NCI-H748 treated with DMSO at 0.1 percent for 48 hours (cell line): ENCODE measurements at places on chromosomes 2 and 18.

- peak; percentile 96 for DNase-seq
Observed at GRCh38 chr2:6986301-6986911, 69.2 kb downstream of the RNF144A start.

GRCh38 chr2:65464604-65465003, 32.2 kb upstream of the SPRED2 start:
- no peak for DNase-seq

DNA sequence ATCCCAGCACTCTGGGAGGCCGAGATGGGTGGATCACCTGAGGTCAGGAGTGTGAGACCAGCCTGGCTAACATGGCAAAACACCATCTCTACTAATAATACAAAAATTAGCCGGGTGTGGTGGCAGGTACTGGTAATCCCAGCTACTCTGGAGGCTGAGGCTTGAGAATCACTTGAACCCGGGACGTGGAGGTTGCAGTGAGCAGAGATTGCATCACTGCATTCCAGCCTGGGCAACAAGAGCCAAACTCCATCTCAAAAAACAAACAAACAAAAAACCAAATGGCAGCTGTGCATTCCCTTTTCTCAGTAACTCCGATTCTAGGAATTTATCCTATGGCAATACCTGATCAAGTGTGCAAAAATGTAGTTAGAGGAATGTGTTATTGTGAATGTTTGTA, 4.7 kb upstream of the GRHL1 start:
- no peak for DNase-seq

GRCh38 chr2:123993728-123994323, 31.3 kb upstream of the CNTNAP5 start:
- DNase-seq, result no peak

GRCh38 chr18:50832754-50833153, 12.9 kb upstream of the MRO start:
- no peak for DNase-seq

DNA sequence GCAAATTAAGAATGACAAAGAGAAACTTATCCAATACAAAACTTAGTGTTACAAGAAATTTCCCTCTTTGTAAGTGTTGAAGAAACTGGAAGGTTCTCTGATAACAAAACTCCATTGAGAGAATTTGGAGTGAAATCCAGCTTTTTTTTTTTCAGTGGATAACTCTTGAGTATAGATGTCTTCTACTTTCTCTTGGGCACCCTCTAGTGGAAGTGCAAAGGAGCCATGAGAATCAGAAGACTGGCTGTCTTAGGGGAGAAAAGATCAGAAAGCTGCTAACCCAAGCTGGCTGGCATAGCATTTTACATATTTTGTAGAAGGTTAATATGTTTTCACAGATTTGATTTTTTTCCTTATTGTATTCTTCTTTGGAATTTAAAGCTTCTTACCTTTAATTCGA, 138.8 kb upstream of the SATB2 start:
- DNase-seq, result no peak

DNA sequence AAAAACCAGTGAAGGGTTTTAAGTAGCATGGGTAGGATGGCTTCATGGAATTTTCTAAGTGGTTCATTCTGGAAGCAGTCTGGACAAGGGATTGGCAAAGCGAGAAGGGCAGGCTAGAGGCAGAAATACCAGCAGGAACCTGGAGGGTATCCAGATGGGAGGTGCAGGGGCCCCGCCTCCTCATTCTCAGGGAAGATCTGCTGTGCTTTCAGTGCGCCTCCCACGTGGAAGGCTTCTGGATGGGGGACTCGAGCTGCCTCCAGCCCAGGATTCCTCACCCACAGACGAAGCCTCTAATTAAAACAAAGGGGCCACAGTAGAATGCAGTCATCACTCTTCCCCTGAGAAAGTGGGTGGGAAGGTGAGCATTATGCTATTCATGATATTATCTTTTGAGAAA, 79.8 kb downstream of the VSNL1 start:
- DNase-seq, result no peak

DNA sequence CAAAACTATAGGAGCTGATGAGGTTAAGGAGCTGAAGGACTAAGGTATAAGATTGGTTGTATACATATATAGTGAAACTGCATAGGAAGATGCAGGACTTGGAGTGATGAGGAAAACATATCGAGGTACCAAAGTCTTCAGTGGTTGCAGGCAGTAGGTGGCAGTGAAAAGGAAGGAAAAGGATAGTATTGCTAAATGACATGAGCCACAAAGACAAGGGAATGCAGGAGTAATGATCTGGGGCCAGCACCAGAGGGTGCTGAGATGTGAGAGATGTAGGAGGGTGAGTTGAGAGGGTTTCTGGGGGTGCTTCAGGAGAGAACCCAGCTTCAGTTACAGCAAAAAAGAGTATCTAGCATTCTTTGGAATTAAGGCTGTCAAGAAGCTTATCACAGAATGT, 172.2 kb upstream of the MYO3B start:
- DNase-seq, result no peak

- no peak for DNase-seq
Observed at GRCh38 chr2:182302174-182302573, 124.7 kb downstream of the PDE1A start.

GRCh38 chr2:223459328-223459939, 142.7 kb downstream of the SCG2 start:
- peak; percentile 47 for DNase-seq

GRCh38 chr18:78878335-78878734, 101.3 kb upstream of the SALL3 start:
- DNase-seq, result no peak

- no peak for DNase-seq
Observed at GRCh38 chr2:170965446-170966225, 36.6 kb downstream of the GORASP2 start.

- no peak for DNase-seq
Observed at GRCh38 chr2:135667045-135667444, 74.6 kb upstream of the UBXN4 start.

GRCh38 chr2:8582651-8583399, 99.0 kb upstream of the ID2 start:
- no peak for DNase-seq

DNA sequence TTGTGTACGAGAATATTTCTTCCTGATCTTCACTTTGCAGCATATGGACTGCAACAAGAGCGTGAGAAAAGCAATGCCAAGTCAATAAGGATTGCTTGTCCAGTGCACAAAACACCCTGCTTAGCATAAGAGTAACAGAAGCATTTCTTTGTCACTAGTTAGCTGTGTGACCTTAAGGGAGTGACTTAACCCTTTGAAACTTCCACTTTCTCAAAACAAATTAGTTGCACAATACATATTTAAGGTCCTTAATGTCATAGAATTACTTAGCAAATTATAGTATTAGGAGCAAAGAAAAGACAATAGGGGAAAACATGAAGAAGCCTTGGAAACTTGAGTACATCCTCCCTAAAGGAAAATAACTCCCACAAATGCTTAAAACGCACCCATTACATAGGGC, 230.1 kb downstream of the RNF152 start:
- DNase-seq, result no peak

DNA sequence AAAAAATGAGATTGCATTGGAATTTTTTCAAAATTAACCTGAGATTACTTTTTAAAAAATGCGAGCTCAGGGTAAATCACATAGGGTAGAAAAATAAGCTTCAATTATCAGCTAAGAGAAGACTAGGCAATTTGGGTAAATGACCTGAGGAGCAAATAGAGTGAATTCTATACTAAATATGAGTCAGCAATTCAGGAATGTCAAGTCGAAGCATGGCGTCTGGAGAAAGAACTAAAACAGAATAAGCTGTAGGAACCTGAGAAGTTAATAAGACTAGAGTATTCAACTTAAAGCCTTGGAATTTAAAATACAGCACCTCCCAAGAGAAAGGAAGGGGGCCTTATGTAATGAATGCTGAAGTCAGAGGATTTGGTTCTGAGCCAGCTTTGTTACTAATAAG, 487.0 kb downstream of the SUCLG1 start:
- no peak for DNase-seq

- peak; percentile 73 for DNase-seq
Observed at GRCh38 chr18:50711386-50711785, 108.4 kb downstream of the MRO start.

DNA sequence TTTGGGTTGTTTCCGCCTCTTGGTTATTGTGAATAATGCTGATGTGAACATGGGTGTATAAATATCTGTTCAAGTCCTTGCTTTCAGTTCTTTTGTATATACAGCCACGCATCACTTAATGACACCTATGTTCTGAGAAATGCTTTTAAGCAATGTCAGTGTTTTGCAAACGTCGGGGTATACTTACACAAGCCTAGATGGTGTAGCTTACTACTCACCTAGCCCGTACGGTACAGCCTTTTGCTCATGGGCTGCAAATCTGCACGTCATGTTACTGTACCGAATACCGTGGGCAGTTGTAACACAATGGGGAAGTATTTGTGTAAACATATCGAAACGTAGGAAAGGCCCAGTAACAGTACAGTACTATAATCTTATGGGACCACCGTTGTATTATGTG, 12.4 kb downstream of the RALB start:
- no peak for DNase-seq

- DNase-seq, result no peak
Observed at GRCh38 chr18:58054041-58054781, 10.2 kb downstream of the NEDD4L start.

DNA sequence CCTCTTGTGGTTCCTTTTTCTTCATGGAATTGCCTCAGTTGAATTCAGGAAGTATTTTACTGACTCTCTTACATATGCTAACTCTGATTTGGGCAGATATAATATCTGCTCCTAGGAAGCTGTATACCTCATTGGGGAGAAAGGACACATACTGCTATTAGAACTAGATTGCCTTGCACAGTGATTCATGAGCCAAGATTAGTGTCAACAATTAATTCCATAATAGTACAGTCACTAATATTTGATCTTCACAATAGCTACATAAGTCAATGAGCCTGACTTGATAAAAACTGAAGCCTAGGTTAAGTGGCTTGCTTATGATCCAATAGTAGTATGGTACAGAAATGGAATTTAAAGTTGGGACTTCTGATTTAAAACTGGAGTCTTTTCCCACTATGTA, 127.6 kb downstream of the ETAA1 start:
- no peak for DNase-seq

- DNase-seq, result no peak
Observed at GRCh38 chr18:63788447-63789096, 13.4 kb downstream of the SERPINB7 start.

GRCh38 chr18:31684279-31685096, at the start of gene B4GALT6:
Gene B4GALT6, minus strand, starts transcription at chr18:31684581. Its CDS starts 155 bp downstream, at chr18:31684426.
- DNase-seq, result peak; percentile 40

DNA sequence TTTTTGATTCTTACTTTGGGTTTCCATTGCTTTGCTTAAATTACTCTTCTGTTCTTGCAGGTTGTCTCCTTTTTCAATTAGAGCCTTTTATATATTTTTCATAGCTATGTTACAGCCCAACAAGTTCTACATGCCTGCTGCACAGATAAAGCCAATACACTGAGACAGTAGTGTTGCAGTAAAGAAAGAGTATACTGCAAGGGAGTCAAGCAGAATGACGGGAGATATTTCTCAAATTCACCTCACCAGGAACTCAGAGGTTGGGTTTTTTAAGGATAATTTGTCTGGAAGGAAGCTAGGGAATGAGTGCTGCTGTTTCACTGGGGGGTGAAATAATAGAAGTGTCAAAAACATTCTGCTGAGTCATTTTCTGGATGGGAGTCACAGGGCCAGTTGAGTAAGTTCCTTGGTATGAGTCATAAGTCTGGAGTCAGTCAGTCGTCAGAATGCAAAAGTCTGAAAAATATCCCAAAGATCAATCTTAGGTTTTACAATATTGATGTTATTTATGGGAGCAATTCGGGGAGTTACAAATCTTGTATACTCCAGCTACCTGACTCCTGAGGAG, 193.0 kb upstream of the RGPD4 start:
- no peak for DNase-seq

DNA sequence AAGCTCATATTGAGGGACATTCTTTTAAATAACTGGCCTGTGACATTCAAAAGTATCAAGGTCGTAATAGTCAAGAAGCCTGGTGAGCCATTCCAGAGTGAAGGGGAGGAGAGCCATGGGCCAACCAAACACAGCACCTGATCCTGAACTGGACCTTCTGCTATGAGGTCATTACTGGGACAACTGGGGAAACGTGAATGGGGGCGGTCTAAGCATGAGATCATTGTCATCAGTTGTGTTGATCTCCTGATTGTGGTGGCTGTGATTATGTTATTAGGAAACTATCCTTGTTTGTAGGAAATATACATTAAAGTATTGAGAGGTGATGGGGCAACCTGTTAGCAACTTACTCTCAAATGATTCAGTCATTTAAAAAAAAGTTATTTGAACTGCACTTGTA, 79.3 kb downstream of the FBXO15 start:
- DNase-seq, result no peak

DNA sequence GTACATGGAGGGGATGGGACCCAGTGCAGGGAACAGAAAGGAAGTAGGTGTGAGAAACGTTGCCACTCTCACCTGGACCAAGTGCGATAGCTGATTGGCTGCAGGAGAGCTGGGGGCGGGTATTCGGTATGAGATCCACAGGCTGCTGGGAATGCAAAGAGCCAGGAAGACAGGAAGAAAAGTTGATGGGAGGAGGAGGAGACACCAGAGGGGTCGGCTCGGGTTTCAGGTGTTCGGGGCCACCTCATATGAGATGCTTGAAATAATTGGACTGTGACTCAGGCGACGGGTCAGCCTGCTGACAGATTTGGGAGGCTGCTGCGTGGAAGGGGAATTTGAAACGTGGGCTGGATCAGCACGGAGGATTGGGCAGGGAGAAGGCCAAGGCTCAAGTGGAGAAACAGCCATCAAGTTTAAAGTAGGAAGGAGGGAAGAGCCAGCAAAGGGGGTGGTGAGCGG, 65.1 kb downstream of the MRPS9 start:
- DNase-seq, result no peak

DNA sequence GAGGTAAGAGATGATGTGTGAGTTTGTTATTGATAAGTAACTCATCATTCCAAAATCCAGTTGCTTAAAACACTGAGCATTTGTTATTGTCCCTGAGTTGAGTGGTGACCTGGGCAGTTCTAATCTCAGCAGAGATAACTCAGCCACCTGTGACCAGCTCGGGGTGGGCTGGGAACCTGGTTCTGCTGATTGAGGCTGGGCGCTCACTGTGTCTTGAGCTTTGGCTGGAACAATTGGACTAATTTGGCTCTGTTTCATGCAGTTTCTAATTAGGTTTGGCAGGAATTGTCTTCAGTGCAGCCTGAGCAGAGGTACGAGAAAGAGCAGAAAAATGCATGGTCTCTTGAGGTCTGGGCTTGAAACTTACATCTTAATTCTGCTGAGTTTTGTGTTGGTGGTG, 144.7 kb downstream of the RNF144A start:
- no peak for DNase-seq

DNA sequence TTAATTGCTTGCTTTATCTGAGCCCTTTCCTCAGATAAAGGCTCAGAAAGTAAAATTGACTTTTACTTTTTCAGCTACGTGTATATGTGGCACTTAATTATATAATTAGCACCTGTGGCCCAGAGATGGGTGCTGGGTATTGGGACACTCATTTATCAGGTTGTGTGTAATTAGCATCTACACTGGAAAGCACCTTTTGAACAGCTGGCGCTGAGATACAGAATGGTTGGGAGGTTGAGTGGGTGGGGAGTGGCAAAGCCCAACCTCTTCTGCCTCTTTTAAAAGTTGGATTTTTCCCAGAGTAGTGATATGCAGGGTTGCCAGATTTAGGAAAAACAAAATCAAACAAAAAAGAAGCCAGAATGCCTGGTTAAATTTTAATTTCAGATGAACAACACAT, 23.9 kb downstream of the SPTBN1 start:
- no peak for DNase-seq
